ENCODE measurements at places on chromosomes 2 and 18. TPM values are rescaled to one million over a fixed set of nuclear protein-coding genes. Genes with fewer than 3 reads are reported as not detected.

GRCh38 chr2:2575870-2576386 lies 244.9 kb upstream of the MYT1L start:
- H3K27me3 ChIP-seq, result no peaks in the 10 kb centered on the region
- DNase-seq, result no peak
- H3K27ac ChIP-seq, result no peak overlapping the region

DNA sequence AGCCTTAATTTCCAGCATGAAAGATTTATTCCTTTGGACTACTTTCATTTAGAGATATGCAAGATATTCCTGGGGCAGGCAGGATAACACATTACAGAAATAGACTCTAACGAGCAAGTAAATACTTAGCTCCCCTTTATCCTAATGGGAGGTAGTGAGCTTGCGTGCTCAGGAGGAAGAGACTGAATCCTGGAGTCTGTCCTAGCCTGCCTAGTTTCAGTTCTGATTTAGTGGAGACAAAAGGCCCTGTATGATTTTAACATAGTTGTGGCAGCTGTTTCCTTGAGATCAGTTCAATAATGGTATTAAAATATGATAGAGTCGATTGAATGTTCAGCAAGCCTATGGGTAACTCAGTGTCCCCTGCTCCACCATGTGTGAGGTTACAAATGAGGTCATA lies 109.5 kb downstream of the FMNL2 start:
- H3K27me3 ChIP-seq, result no peaks in the 10 kb centered on the region
- H3K4me3 ChIP-seq, result no peak overlapping the region
- H3K36me3 ChIP-seq, result no peaks in the 10 kb centered on the region
- H3K27ac ChIP-seq, result peak overlapping the region; percentile 46

GRCh38 chr2:171810422-171811244 lies 83.4 kb downstream of the SLC25A12 start:
- H3K36me3 ChIP-seq, result no peaks in the 10 kb centered on the region
- no peak for DNase-seq

DNA sequence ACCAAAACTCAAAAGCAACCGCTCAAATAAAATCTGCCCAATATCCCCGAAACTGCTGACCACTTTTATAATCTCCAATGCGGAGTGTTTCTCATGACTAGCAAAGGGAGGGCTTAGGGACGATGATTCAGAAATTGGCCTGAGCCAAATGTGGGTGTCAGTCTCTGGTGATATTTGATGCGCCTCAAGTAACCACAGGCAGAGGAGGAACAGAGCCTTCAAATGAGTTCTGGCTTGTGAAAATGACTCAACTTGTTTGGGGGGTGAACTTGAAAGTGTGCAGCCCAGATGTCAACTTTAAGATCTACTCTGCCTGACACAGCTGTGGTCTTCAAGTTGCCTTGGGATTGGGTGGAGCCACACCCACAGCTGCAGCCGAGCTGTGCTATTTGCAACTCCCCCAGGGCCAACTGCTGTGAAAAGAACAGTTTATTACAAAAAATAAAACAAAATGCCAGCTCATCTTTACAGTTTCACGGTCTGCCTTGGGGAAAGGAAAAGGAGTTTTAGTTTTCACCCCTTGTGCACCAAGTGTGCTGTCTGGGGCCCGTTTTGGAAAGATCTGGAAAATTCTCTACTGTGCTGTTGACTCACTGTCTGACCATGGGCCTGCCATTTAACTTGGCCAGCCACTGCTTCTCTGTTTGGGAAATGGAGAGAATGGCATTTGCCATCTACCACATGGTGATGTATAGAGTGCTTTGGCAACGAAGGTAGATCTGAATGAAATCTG lies 222.1 kb downstream of the MTX2 start:
- peaks cover 10% of the 10 kb centered on the region for H3K4me1 ChIP-seq
- H3K27me3 ChIP-seq, result no peaks in the 10 kb centered on the region
- DNase-seq, result peak; percentile 77
- H3K36me3 ChIP-seq, result no peaks in the 10 kb centered on the region
- H3K4me3 ChIP-seq, result no peak overlapping the region

- H3K4me1 ChIP-seq, result no peaks in the 10 kb centered on the region
- no peak for DNase-seq
- H3K36me3 ChIP-seq, result no peaks in the 10 kb centered on the region
- no peaks in the 10 kb centered on the region for H3K27me3 ChIP-seq
Measured at GRCh38 chr18:11951390-11951851, 29.9 kb upstream of the IMPA2 start.

GRCh38 chr2:148048475-148049221 lies 27.8 kb downstream of the MBD5 start:
- no peaks in the 10 kb centered on the region for H3K36me3 ChIP-seq
- peaks cover 3% of the 10 kb centered on the region for H3K4me1 ChIP-seq
- no peak overlapping the region for H3K4me3 ChIP-seq
- H3K27ac ChIP-seq, result no peak overlapping the region

- no peak overlapping the region for H3K4me3 ChIP-seq
- H3K4me1 ChIP-seq, result no peaks in the 10 kb centered on the region
- peak; percentile 18 for DNase-seq
- no peaks in the 10 kb centered on the region for H3K27me3 ChIP-seq
- H3K27ac ChIP-seq, result no peak overlapping the region
Measured at GRCh38 chr2:96089356-96090195, 26.8 kb downstream of the ADRA2B start.

GRCh38 chr2:149625271-149625670 lies 37.7 kb upstream of the MMADHC start:
- no peaks in the 10 kb centered on the region for H3K4me1 ChIP-seq
- H3K4me3 ChIP-seq, result no peak overlapping the region

GRCh38 chr2:196592911-196593881 lies 46.3 kb upstream of the CCDC150 start:
- DNase-seq, result no peak
- H3K27me3 ChIP-seq, result no peaks in the 10 kb centered on the region
- no peaks in the 10 kb centered on the region for H3K4me1 ChIP-seq
- peak within 1 kb of the TSS; percentile 5 for H3K4me3 ChIP-seq
- H3K36me3 ChIP-seq, result no peaks in the 10 kb centered on the region

DNA sequence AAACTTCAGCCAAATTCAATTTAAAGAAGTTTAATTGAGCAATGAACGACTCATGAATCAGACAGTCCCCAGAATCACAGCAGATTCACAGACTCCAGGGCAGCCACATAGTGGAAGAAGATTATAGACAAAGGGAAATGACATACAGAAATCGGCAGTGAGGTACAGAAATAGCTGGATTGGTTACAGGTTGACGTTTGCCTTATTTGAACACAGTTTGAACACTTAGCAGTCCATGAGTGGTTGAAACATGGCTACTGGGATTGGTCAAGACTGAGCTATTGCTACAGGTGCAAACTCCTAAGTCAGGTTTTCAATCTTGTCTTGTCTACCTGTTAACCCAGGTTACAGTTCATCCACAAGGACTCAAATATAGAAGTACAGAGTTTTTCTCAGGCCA lies 169.6 kb downstream of the DLGAP1 start:
- H3K27ac ChIP-seq, result no peak overlapping the region
- no peaks in the 10 kb centered on the region for H3K4me1 ChIP-seq
- H3K4me3 ChIP-seq, result no peak overlapping the region
- no peaks in the 10 kb centered on the region for H3K36me3 ChIP-seq
- no peaks in the 10 kb centered on the region for H3K27me3 ChIP-seq

GRCh38 chr18:49890041-49890440 lies 76.7 kb upstream of the ACAA2 start:
- H3K4me3 ChIP-seq, result no peak overlapping the region
- H3K36me3 ChIP-seq, result no peaks in the 10 kb centered on the region
- H3K4me1 ChIP-seq, result no peaks in the 10 kb centered on the region
- DNase-seq, result no peak

- no peak overlapping the region for H3K4me3 ChIP-seq
- DNase-seq, result no peak
- peak overlapping the region; percentile 84 for H3K27ac ChIP-seq
- H3K36me3 ChIP-seq, result no peaks in the 10 kb centered on the region
- H3K4me1 ChIP-seq, result peaks cover 11% of the 10 kb centered on the region
- no peaks in the 10 kb centered on the region for H3K27me3 ChIP-seq
Measured at GRCh38 chr2:45412754-45413379, 198.2 kb downstream of the SRBD1 start.

- no peak overlapping the region for H3K4me3 ChIP-seq
- H3K27me3 ChIP-seq, result no peaks in the 10 kb centered on the region
Measured at GRCh38 chr18:54787121-54787520, 41.2 kb upstream of the RAB27B start.

GRCh38 chr2:186531257-186531775 lies 45.3 kb downstream of the ZC3H15 start:
- DNase-seq, result no peak
- H3K27me3 ChIP-seq, result no peaks in the 10 kb centered on the region
- H3K27ac ChIP-seq, result no peak overlapping the region

- no peak for DNase-seq
- H3K27me3 ChIP-seq, result no peaks in the 10 kb centered on the region
- no peak overlapping the region for H3K27ac ChIP-seq
- H3K4me3 ChIP-seq, result no peak overlapping the region
- H3K36me3 ChIP-seq, result no peaks in the 10 kb centered on the region
Measured at GRCh38 chr2:132437852-132438669, 21.5 kb downstream of the GPR39 start.

- no peak for DNase-seq
- no peaks in the 10 kb centered on the region for H3K4me1 ChIP-seq
- H3K4me3 ChIP-seq, result no peak overlapping the region
- no peaks in the 10 kb centered on the region for H3K36me3 ChIP-seq
- no peaks in the 10 kb centered on the region for H3K27me3 ChIP-seq
- no peak overlapping the region for H3K27ac ChIP-seq
Measured at GRCh38 chr2:174694196-174694878, 69.9 kb downstream of the CHRNA1 start.

DNA sequence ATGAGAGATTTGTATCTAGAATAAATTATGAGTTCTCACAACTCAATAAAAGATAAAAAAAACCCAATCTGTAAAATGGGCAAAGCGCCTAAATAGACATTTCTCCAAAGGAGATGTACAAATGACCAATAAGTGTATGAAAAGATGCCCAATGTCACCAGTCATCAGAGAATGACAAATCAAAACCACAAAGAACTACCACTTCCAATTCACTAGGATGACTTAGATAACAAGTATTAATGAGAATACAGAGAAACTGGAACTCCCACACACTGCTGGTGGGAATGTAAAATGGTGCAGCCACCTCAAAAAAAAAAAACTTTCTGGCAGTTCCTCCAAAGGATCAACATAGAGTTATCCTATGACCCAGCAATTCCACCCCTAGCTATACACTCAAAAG lies 17.4 kb upstream of the COL6A3 start:
- H3K27ac ChIP-seq, result no peak overlapping the region
- peaks cover 17% of the 10 kb centered on the region for H3K4me1 ChIP-seq
- no peaks in the 10 kb centered on the region for H3K27me3 ChIP-seq

DNA sequence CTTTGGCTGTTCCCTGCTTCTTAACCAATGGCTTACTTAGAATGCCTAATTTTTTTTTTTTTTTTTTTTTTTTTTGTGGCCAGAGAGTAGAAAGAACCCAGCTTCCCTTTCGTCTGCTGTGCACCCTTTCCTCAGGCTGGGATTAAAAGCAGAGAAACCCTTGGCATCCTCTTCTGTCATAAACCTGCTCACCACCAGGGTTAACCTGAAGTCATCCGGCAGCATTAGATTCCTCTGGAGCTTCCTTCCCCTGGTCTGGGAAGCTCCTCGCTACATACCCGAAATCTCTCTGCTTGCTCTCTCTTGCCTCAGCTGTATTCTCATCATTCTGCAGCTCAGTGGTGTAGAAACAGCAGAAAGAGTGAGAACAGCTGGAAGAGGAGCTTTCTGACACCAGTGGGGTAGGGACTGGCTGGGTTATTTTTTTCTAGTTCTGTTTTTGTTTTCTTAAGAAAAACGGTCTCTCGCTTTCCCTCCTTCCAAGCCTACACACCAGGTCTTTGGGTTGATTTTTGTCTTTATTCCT lies 339.0 kb upstream of the MEIS1 start:
- no peak for DNase-seq
- H3K27me3 ChIP-seq, result no peaks in the 10 kb centered on the region
- no peak overlapping the region for H3K27ac ChIP-seq
- no peaks in the 10 kb centered on the region for H3K36me3 ChIP-seq
- no peaks in the 10 kb centered on the region for H3K4me1 ChIP-seq

DNA sequence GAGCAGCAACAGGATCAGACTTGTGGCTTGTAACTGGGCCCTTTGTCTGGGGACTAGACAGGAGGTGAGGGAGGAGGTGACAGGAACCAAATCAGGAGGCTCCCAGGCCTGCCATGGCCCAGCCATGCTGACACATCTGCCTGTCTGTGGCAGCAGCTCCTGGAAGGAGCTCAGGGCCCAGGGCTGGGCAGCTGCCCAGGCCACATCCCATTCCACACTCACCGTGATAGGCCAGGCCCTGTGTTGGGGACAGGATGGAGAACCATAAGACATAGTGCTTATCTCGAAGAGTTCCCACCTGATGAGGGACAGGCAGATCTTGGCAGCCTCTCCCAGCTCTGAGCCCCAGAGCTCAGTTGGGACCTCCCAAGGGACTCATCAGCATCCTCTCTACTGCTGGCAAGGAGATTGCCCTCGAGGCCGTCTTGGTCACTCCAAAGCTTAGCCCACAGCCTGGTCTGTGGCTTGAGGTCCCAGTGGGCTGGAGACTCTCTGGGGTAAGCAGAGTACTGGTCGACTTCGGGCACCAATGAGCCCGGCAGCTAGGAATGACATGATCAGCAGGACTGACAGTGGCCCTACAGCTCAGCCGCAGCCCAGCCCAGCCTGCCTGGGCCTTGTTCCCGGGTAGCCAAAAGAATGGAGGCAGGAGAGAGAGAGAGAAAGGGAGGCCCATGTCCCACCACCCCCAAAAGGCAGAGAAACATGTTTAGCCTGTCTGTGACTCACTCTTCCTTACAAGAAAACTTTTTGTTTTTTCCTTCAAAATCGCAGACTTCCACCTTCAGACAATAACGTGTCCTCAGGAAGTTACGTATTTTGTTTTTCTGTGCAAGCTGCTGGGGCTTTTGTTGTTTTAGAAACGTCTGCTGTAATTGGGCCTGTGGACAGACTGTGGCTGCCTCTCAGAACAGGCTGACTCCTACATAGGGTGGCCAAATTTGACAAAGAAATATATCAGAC lies 82.1 kb downstream of the HS1BP3 start:
- DNase-seq, result peak; percentile 26
- no peaks in the 10 kb centered on the region for H3K36me3 ChIP-seq
- no peak overlapping the region for H3K4me3 ChIP-seq

DNA sequence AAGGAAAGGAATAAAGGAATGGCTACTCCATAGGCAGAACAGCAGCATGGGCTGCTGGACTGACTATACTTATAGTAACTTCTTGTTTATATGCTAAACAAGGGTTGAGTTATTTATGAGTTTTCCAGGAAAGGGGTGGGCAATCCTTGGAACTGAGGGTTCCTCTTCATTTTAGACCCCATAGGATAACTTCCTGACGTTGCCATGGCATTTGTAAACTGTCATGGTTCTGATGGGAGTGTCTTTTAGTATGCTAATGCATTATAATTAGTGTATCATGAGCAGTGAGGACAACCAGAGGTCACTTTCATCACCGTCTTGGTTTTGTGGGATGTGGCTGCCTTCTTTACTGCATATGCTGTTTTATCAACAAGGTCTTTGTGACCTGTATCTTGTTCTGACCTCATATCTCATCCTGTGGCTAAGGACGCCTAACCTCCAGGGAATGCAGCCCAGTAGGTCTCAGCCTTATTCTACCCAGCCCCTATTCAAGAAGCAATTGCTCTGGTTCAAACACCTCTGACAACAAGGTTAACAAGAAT lies 98.6 kb upstream of the CABLES1 start:
- H3K27me3 ChIP-seq, result no peaks in the 10 kb centered on the region
- no peaks in the 10 kb centered on the region for H3K4me1 ChIP-seq
- no peaks in the 10 kb centered on the region for H3K36me3 ChIP-seq
- H3K27ac ChIP-seq, result no peak overlapping the region
- DNase-seq, result no peak
- H3K4me3 ChIP-seq, result no peak overlapping the region

SCG2 gene
- 0.95 TPM for total RNA-seq

MYO1B gene
- 169 TPM for total RNA-seq

CRYBA2 gene
- not detected for total RNA-seq

UNC50 gene
- 57.9 TPM for total RNA-seq

RPRM gene
- total RNA-seq, result 34.8 TPM

SNTG2 gene
- total RNA-seq, result 46.2 TPM

KANSL1L gene
- 81.8 TPM for total RNA-seq
